Activated T-helper 1 cell treated with Interleukin-2 at 50 U/mL for 16 hours (primary cell): ENCODE measurements at places on chromosomes 12 and 14.

DNA sequence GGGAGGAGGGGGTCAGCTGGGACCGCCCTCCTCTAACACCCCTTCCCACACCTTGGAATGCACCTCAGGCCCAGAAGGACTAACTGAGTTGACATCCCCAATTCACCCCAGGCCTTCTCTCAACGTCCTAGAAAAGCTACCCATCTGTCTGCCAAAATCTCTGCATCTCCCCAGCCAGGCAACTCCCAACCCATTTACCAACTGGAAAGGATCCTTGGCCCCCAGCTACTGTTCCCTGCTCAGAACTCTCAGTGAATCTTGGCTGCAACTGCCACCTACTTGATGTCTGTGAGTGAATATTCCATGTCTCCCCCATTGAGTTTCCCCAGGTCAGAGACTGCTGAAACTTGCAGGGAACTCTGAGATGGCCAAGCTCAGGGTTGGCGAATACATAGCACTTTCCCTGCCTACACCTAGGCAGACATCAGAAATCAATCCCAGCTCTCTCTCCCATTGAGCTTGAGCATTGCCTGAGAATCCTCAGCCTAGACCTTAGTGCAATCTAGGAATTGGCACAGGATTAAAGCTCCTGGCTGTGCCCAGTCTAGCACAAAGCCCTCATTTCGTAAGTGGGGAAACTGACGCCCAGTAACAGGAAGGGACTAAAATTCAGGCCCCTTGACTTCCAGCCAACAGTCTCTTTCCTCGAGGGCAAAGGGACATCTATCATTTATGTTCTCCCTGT lies 71.9 kb upstream of the NCOR2 start:
- DNase-seq = no peak

GRCh38 chr14:61876362-61877034 lies 114.3 kb downstream of the SNAPC1 start:
- no peak for DNase-seq

DNA sequence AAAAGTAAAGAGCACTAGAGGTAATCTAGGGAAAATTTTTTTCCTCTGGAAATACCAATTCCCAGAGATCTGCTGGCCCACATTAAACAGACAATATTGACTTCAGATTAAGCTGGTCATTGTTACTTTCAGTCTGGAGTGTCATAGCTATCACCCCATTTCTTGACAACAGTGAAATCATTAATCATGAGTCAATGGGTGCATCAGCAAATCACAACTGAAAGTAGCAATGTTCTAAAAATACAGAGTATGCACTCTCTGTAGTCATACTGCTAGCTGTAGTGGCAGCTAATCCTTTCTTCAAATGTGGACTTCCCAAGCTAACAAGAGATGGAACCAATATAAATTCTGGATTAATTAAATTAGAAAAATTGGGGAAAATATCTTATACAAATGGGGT lies 129.9 kb downstream of the CPNE8 start:
- no peak for DNase-seq

GRCh38 chr14:97149775-97150174 lies 352.6 kb downstream of the VRK1 start:
- no peak for DNase-seq
